ENCODE measurements at places on chromosomes 13 and 19.

GRCh38 chr13:77565635-77566034, 30.1 kb downstream of the SCEL start:
- peak; percentile 64 for DNase-seq

DNA sequence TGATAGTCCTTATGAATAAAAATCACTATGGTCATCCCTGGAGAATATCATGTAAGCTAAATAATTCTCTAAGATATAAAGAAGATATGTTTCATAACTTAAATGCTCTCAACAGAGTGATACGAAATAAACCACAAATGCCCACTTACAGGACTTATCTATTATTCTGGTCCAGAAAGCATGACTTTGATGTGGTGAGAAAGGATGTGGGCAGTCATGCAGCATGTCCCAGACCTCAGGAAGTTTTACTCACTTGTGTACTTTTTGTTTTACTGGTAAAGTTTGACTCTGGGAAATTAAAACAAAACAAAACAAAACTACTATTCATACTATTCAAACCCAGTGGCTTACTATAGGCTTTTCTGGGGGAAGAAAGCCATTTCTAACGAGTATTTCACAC, 483.2 kb upstream of the SLITRK6 start:
- no peak for DNase-seq

DNA sequence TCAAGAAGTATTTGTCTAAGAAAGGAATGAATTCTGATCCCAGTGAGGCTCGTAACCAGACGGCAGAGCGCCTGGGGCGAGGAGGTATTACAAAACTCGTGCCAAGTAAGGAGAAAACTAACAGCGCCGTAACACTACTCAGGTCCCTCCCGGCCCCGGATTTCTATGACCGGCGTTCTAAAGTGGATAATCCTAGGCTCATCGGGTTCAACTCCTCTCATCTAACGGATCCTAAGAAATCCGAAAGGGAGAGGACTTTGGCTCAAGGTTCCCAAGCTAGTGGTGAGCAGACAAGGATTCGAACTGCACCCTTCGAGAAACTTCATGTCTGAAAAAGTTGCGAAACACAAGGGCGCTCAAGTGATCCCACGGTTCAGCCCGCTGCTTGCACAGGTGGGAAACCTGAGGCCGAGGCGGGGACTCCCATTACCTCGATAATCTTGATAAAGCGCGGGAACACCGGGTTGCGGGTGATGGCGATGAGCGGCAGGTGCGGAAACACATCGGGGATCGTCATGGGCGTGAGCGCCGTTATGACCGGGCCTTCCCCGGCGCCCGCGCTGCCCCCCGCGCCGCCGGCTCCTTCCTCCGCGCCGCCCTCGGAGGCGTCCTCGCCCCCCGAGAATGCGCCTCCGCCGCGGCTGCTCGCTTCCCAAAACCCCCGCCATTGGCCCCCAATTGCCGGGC, 529 bp downstream of the LONP1 start:
- DNase-seq: no peak

DNA sequence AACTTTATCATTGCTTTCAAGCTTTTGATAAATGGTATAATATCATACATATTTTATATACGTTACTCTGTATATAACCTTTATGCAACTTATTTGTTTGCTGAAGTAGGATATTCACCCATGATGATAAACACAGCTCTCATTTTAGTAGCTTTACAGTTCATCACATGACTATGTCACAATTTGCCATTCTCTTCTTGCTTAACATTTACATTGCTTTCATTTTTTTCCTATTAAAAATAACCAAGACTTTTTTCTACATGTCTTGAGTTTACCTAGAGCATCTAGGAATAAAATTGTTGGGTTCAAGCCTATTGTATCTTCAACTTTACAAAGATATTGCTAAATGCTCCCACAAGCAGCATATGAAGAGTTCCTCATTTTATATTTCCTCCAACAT, 54.0 kb downstream of the KCNRG start:
- DNase-seq: peak; percentile 54

- DNase-seq: no peak
These were observed 275.8 kb upstream of the TSHZ3 start for GRCh38 chr19:31625056-31625455.

GRCh38 chr13:87453244-87453643, 217.9 kb upstream of the SLITRK5 start:
- no peak for DNase-seq

GRCh38 chr19:38389957-38390924, 1.7 kb downstream of the SPRED3 start:
- no peak for DNase-seq

DNA sequence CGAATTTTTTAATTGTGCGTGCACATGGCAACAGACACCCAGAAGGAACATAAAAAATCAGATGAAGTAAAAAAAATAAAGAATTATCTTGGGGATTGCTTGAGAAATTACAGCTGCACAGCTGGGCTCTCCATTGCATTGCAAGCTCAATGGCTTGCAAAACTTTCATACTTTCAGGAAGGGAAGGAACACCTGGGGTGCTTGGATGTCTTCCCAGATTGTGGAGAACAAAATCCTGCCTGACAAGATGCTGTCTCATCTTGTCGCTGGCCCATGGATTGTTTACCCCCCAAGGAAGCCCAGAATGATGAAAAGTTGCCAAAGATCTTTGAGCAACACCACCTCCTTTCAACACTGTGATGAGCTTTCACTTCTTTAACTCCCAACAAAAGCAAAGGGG, 11.0 kb upstream of the CASP14 start:
- DNase-seq: no peak

DNA sequence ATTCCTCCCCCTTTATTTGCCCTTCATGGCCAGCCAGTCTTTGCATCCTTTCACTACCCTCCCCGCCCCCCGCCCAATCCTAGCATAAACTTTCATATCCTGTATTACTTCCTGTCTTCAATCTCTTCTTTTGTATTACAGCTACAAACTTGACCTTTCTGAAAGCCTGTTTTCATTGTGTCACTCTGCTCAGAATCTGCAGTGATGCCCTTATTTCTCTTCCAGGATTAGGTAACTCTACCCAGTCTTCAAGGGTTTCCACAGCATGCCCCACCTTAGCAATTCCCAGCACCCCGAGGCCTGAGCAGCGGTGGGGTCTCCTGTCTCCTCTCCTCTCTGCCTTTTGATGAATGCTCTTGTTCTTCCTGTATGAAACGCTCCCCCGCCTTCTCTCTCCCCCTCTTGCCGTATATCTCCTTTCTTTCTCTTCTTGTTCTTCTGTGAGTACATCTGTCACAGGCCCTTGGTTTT, 145.6 kb downstream of the SHISA2 start:
- no peak for DNase-seq

DNA sequence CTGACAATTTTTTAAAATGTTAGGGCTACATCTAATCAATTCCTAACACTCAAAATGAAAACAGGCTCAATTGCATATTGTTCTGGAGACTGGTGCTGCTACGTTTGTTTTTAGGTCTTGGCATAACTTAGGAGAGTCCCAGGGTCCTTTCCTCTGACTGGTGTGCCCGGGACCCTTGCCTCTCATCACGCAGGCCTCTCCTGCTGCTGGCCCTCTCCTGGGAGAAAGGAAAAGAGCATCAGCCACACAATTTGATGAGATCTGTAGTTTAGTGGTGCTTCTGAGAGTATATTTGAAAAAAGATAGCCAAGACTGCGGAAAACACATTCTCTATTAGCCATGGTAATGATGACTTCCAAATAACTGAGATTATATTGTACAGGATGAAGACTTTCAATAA, 380.0 kb downstream of the KLF12 start:
- no peak for DNase-seq

DNA sequence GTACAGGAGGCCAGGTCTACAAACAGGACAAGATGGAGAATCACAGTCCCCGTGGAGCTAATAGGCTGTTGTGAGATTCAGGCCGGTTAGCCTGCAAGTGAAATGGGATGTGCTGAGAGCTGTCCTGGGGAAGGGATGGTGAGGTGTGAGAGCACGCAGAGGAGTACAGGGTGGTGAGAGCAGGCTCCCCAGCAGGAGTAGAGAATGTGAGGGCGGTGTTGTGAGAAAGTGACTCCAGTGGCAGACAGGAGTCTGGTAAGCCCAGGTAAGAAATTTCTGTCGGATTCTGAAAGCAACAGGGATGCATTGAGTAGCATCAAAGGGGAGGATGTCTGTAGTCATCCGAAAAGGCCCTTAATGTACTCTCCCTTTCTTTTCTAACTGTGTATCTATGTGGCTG, 50.7 kb upstream of the GPR183 start:
- no peak for DNase-seq

DNA sequence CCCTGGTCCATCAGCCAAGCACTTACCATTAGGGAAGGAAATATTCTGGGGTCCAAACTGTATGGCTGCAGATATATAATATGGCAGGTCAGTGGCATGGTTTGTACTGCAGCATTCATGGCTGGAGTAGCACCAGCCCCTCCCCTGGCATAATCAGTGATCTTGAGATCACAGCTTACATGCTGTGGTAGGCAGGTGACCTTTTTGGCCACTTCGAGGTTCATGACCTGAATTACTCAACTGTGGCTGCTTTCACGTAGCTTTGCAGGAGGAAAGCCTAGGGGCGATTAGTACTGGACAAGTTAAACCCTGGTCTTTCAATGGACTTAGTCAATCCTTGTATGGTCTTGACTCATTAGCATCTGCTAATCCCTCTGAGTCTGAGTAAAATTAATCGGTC, 169.8 kb downstream of the SPRY2 start:
- no peak for DNase-seq

DNA sequence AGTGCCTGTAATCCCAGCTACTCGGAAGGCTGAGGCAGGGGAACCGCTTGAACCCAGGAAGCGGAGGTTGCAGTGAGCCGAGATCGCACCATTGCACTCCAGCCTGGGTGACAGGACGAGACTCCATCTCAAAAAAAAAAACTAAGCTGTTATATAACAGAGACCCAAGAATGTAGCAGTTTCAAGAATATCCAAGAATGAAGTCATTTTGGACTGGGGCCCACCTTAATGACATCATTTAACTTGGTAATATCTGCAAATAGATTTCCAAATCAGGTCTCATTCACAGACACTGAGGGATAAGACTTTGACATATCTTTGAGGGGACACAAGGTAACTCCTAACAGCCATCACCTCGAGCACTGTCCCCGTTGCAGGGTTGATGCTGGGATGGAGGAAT, 36.5 kb upstream of the MRI1 start:
- DNase-seq: peak; percentile 34

DNA sequence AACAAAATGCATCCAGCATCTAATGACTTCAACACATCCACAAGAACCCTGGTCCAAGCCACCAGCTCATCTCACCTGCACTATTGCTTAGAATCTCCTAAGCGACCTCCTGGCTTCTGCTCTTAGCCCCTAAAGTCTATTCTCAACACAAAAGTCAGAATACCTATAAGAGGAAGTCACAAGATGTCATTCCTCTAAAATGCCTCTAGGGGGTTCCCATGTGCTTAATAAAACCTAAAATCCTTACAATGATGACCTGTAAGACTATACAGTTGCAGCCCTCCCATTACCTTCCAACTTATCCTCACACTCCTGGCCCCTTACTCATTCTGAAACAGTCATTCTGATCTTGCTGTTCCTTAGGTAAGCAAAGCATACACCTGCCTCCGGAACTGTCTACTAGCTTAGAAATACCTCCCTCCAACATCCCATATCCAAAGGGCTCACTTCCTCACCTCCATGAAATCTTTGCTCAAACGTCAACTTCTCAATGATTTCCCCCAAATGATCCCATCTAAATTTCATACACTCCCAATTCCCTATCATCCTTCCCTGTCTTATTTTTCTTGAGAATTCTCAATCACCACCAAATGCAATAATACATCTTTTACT, 10.0 kb downstream of the ATP7B start:
- DNase-seq: peak; percentile 66

DNA sequence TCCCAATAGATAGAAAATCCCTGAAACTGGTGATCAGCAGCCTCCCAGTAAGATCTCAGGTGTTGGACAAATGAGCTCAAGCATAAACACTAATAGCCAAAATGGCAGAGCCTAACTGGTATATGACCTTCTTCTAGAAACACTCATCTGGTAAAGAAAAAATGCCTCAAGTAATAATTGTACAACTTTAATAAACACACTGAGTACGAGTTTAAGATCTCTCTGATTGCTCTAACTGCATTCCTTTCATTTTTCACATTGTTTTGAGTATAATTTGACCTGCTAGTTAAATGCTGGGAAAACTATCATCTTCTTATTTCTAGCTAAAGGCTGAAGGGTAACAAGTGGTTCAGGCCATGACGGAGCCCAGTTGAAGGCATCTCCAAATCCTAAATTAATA, 2009.5 kb upstream of the PCDH20 start:
- DNase-seq: peak; percentile 18

GRCh38 chr19:53880711-53881481, 1.1 kb upstream of the PRKCG start:
- no peak for DNase-seq

GRCh38 chr19:46515879-46516350, 20.2 kb upstream of the PNMA8B start:
- DNase-seq: peak; percentile 61
